ENCODE measurements at places on chromosomes 3 and 15. TPM values are rescaled to one million over a fixed set of nuclear protein-coding genes. Genes with fewer than 3 reads are reported as not detected.

GRCh38 chr15:34900748-34901147, 68.8 kb downstream of the AQR start:
- DNase-seq, result no peak

- no peak for DNase-seq
These were observed 98.9 kb upstream of the FRMD4B start for GRCh38 chr3:69484507-69485393.

GRCh38 chr15:89114990-89115389, 26.7 kb downstream of the ABHD2 start:
- DNase-seq, result no peak

GRCh38 chr3:72272356-72272755, 487.4 kb upstream of the PROK2 start:
- no peak for DNase-seq

DNA sequence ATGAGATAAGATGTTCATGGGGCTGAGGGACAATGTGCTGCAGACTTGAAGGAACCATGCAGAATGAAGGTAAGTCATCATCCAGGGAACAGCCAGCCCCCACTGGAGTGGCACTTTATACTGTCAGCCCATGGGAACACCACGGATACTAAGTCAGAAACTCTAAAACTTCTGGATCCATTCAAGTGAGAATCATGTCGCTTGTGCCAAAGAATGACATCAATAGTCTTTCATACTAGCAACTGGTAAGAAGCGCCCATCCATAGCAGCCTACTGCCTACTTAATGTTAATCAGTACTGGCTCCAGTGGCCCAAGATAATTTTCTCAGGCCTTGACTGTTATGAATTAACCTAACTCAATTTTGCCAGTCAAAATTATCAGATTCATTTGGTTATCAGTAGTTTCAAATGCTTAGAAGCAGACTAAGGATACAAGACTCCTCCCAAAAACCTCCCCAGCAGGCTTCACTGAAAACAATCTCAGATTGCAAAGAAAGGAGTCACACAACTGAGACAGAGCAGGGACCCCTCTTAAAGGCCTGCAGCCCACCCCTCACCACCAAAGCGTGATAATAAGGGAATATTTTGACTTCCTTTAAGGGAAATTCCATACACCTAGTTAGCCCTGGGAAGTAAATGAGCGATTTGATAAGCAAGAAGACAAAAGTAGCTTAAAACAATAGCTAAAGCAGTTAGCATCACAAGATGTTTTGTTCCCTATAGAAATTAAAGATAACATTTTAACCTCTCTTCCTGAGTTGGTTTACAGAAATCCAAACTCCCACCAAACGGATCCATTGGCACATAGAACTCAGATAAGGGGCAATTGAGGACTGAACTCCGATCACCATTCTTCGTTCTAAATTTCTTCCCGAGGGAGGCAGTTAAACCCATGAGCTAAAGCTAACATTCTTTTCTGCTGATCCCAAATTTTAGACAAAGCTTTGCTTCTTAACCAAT, 98.8 kb downstream of the TGFBR2 start:
- DNase-seq, result no peak

GRCh38 chr3:134654031-134654430, 3.2 kb upstream of the KY start:
- DNase-seq, result peak; percentile 11

DNA sequence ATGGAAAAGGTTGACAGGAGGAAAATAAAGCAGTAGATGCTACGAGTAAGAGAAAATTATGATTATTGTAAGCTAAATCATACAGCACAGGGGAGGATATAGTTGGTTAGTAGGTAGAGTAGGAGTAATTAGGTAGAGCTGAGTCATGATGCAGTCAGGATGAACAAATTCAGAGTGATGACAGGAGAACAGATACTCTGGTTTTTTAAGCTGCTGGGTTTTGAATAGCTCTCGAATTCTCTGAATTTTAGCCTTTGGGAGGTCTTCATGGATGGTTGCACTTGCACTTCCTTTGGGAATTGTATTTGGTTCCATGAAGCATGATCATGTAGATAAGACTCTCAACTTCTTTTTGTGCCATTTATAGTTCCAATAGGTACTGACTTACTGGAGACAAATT, 96.2 kb downstream of the ECT2 start:
- no peak for DNase-seq

DNA sequence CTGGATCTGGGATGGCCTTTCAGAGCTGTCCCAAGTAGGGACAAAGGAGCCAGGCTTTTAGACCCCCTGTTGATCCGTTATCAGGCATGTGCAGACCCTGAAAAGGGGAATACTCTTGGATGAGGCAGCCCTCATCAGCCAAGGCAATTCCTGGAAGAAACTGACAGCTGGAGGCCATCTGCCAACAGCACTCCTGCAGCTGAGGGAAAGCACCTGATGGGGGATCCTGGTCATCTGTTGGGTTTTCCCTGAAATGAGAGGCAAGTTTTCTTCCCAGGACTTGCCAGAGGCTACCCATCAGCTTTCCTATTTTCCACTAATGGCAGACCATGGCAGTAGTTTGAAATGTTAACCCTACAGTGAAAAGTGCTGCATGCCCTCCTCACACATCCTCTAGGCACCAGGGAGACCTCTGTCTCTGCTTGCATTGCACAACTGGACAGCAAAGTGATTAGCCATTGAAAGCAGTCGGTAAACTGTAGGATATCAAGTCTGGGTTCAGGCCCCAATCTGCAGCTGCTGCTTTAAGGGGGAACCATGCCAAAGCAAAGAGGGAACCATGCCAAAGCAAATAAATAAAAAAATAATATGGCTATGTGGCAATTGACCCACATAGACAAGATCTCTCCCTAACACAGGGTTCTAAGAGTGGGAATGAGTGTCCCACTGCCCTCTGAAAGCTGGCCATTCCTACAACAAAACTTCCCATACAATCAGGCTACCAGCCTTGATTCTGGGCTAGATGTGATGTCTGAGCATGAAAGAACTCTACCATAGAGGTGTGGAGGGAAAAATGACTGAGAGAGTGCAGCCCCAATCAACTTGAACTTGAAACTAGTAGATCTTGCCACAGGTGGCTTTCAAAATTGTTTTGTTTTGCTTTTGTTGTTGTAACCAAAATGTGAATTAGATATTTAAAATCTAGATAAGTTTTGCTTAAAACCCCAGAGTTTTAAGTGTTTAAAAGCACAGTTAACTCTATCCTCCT, 232.0 kb upstream of the STT3B start:
- DNase-seq, result no peak

GRCh38 chr3:167772992-167773391, 37.5 kb downstream of the SERPINI1 start:
- DNase-seq, result no peak

DNA sequence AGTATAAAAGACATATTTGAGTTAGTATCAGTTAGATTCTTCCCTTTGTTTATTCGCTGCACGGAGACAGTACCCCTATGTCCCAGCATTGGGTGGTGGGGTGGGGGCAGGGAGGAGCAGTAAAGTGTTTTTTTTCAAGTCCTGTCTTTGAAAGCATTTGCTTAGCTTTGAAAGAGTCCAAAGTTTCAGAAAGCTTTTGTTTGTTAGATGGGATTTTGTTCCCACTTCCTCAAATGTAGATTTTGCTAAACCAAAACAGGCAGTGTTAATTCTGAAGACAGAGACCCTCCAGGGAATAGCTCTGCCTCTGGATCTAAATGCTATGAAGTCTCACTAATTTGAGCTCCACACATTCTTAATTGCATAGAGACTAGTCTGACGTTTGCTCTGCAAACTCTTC, 114.6 kb upstream of the KCNAB1 start:
- DNase-seq, result no peak

DNA sequence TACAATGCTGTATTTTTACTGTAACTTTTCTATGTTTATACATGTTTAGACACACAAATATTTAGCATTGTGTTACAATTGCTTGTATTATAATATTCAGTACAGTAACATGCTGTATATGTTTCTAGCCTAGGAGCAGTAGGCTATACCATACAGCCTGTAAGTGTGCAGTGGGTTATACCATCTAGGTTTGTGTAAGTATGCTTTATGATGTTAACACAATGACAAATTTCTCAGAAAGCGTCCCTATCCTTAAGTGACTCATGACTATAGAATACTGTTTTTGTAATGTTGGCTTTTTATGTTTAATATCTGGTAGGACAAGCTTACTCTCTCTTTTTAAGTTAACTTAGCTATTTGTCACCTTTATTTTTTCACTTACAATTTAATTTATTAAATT, 127.5 kb upstream of the THRB start:
- no peak for DNase-seq

DNA sequence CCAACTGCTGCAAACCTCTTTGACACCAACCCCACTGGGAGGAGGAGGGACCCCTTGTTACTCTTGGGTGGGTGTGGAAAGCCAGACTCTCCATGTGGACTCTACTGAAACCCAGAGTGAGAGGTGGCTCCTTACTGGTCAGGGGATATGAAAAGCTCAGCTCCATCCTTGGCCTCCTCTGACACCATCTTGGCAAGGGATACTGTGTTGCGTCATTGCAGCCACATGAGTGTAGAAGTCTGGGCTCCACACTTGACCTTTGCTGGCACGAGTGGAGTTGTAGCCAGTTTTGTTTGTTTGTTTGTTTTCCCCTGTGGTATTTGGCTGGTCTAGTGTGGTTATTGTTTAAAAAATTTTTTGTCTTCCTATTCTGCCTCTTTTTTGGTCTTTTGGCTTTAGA, 289.1 kb downstream of the GAP43 start:
- no peak for DNase-seq

DNA sequence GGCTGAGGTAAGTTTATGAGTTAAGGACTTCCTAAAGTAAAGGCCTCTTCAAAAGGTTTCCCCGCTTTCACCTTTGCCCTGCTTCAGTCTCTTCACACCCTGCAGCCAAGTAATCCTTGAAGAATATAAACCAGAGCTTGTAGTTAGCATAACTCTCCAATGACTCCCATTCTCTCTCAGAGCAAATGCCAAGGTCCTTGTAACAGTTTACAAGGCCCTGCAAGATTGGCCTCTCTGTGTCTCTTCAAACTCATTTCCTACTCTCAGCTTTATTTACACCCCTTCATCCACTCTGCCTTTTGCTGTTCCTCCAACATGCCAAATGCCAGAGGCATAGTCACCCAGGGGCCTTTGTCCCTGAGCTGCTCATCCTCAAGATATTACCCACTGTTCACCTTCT, 60.5 kb upstream of the MME start:
- no peak for DNase-seq

DNA sequence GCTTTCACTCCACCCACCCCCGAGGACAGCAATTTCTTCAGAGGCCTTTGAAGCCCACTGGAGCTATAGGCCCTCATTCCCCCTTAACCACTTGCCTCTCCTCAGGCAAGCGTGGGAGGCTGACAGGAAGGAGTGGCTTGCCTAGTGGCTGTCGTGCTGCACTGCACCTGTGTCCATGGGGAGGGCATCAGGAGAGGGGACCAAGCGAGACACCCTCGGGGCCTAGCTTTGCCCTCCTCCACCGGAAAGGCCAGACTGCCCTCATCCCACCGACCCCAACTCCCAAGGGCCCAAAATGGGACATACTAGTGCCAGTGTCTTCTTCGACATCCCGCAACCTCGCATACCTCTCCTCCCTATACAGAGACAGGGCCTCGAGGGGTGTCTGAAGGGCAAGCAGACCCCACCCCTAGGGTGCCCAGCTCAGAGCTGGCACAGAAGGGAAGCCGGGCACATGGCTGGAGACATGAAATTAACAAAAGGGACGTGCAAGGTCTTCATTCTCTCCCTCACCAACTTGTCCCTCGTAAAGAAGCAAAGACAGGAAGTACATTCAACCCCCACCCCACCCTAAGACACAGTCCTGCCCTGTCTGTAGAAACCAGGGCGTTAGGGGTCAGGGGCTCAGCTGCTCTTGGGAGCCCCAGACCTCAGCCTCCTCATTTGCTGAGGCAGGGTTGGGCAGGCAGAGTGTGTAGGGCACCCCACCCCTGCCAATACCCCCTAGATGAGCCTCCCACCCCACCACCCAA, 24.3 kb downstream of the VIPR1 start:
- DNase-seq, result no peak

DNA sequence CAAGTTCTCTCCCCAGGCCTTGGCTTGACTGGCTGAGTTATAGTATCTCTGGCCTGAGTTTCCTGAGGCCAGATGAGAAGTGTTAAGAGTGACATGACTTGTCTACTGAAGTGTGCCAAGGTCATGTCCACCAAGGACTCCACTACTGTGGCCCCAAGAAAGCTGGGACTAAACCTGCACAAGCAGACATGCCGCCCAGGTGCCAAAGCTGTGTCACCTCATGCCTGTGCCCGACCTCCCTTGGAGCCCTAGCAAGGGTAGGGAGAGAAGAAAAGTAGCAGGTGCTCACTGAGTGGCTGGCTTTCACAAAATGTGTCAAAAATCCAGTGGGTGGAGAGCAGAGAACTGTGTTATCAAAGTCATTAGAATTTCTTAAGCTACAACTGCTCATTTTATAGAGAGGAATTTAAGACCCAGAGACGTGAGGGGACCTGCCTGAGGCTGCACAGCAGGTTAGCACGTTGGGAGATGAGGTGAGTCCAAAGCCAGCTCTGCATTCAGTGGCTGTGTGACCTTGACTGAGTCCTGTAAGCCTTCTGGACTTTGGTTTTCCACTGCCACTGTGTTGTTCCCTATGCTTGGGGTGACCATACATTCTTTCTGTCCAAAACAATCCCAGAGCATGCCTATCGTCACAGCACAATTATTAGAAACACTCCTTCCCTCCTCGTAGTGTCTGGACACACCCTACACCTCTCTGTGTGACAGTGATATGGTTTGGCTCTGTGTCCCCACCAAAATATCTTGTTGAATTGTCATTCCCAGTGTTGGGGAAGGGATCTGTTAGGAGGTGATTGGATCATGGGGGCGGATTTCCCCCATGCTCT, 5.0 kb upstream of the LYSMD4 start:
- DNase-seq, result no peak

GRCh38 chr3:42803414-42804105, 730 bp downstream of the HIGD1A start:
- DNase-seq, result no peak

DNA sequence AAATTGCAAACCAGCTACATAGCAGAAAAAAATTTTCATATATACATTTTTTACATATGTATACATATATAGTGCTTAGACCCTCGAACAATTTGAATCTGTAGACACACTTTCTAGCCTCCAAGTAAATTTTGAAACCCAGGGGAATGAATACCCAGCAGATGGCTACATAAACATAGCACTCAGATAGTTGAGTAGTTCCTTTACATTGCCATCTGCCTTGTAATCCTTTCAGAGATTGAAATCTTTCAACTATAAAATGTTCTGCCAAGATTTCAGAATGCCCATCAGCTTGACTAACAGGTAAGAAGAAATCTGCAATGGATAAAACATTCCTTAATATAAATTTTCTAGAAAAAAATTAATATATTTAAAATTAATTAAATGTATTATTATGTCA, 1333.5 kb upstream of the CADM2 start:
- no peak for DNase-seq

GRCh38 chr3:72347819-72348319, 500.4 kb downstream of the SHQ1 start:
- DNase-seq, result peak; percentile 78

Gene MED12L
- 24.0 TPM for total RNA-seq

Gene HTR3E
- total RNA-seq, result not detected

Gene ANP32A
- 295 TPM for total RNA-seq

Gene ANKRD63
- 0.26 TPM for total RNA-seq

Gene GP5
- total RNA-seq, result 0.13 TPM

Gene SLC2A2
- not detected for total RNA-seq

Gene TMEM207
- total RNA-seq, result not detected

Gene P2RY1
- 25.2 TPM for total RNA-seq

Gene SYNM
- 2.0 TPM for total RNA-seq

Measured in H1 (cell line).